ENCODE measurements at places on chromosomes 13 and 19. TPM values are rescaled to one million over a fixed set of nuclear protein-coding genes. Genes with fewer than 3 reads are reported as not detected.

The FAM124A gene
- total RNA-seq, result 7.0 TPM

The ACTMAP gene
- total RNA-seq, result 0.59 TPM

The FNDC3A gene
- total RNA-seq, result 70.4 TPM

The HS6ST3 gene
- 0.46 TPM for total RNA-seq

The CALR3 gene
- not detected for total RNA-seq

The SYNE4 gene
- under 0.01 TPM for total RNA-seq

The IGFL1 gene
- total RNA-seq, result not detected

The NR2F6 gene
- total RNA-seq, result 45.7 TPM

The DDX49 gene
- total RNA-seq, result 60.5 TPM

The USHBP1 gene
- total RNA-seq, result 5.7 TPM

The UCHL3 gene
- 65.3 TPM for total RNA-seq
